Esophagus squamous epithelium (tissue), 5 donors: ENCODE measurements at places on chromosomes 5 and 9.

- peak overlapping the region; percentile 81 for H3K4me3 ChIP-seq
- peaks cover 25% of the 10 kb centered on the region for H3K4me1 ChIP-seq
- DNase-seq, result no peak
- H3K27me3 ChIP-seq, result no peaks in the 10 kb centered on the region
- peak overlapping the region; percentile 99 for H3K27ac ChIP-seq
Measured at GRCh38 chr5:80255431-80255810, 427 bp downstream of the SERINC5 start.

DNA sequence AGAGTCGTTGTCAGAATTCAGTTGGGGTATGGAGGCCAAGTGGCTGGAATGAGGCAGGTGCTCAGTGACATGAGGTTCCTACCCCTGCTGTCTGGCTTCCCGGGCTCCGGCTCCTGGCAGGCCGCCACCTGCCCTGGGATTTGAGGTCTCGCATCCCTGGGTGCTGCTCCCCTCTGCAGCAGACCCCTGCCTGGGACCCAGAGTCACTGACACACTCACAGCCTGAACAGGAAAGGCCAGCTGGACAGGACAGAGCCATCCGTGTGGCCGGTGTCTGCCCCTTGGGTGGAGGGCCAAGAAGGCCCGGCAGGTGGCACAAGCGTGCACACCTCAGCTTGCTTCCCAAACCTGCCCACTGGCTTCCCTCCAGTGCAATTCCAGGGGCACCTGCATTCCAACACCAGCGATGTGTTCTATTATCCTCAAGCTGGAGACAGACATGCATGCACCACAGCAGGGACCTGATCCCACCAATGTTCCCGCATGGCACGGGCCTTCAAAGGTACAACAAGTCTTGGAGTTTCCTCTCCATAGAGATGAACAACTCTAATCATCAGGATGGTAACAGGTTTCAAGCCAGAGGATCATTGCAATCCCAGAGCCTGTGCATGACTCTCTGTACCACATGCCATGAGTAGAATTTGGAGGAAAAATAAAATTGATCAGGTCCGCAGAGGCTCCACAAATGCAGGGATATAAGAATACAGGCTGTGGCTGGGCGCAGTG is 45.6 kb upstream of the RNF130 start:
- no peaks in the 10 kb centered on the region for H3K36me3 ChIP-seq
- H3K4me1 ChIP-seq, result no peaks in the 10 kb centered on the region
- H3K4me3 ChIP-seq, result no peak overlapping the region
- no peak overlapping the region for H3K27ac ChIP-seq
- H3K27me3 ChIP-seq, result no peaks in the 10 kb centered on the region

- H3K4me1 ChIP-seq, result no peaks in the 10 kb centered on the region
- H3K36me3 ChIP-seq, result no peaks in the 10 kb centered on the region
- H3K27me3 ChIP-seq, result no peaks in the 10 kb centered on the region
- H3K4me3 ChIP-seq, result no peak overlapping the region
- no peak overlapping the region for H3K27ac ChIP-seq
Measured at GRCh38 chr9:75847085-75847484, 43.4 kb upstream of the PCSK5 start.

DNA sequence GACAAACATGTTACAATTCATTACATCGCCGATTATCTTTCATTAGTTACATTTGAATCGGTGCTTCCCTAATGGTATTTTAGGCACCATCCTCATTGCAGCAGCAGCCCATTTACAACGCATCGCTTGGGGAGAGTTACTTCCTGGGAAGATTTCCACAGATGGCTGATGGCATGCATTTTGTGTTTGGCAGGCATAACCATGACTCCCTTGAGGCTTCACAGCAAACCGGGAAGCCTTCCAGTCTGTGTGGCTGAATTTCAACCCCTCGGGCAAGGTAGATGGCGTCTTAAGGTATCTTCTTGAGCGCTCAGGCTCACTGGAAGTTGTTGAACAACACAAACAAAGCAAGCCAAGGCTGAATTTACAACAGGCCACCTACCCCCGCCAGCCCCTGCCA is 1.6 kb upstream of the DNAH5 start:
- no peaks in the 10 kb centered on the region for H3K4me1 ChIP-seq
- H3K27me3 ChIP-seq, result no peaks in the 10 kb centered on the region
- H3K36me3 ChIP-seq, result no peaks in the 10 kb centered on the region
- no peak overlapping the region for H3K27ac ChIP-seq

DNA sequence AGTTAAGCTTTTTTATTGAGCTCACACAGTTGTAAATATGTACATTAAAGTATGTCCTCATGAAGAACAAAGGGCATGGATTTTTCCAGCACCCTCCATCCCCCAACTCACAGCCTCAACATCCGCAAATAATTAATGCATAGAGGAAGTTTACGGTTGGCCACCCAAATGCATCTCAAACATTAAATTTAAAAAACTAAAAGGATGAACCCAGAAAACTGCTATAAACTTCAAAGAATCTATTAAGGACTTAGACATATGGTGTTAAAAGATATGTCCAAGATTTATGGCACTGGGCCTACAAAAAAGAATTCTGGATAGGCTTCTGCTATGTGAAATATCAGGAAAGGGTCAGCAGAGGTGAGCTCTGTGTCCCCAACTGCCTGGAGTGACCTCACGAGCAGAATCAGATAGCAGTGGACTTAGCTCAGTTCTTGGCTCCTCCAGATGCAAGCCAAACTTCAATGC is 54.0 kb upstream of the TNC start:
- no peaks in the 10 kb centered on the region for H3K4me1 ChIP-seq
- no peaks in the 10 kb centered on the region for H3K36me3 ChIP-seq
- no peak overlapping the region for H3K4me3 ChIP-seq

DNA sequence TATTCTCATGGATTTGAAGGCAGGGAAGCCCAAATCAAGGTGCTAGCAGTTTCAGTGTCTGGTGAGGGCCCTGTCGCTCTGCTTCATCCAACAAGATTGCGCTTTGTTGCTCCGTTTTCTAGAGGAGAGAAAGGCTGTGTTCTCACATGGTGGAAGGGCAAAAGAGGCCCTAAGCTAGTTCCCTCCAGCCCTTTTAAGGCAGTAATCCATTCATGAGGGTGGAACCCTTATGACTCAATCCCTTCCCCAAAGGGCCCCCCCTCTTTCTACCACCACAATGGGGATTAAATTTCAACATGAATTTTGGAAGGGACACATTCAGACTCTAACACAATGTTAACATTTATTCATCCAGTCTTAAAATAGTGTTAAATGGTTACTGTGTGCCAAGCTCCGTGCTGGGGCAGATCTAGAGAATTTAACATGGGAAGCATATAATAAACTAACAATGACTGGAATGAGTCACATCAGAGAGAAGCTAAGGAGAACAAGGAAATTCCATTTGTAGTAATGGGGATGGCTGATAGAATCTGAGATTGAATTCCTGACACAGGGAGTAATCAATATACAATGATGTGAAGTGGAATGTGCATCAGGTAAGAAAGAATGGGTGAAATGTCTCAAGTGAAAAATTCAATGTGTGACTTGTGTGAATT is 382.8 kb upstream of the ZNF608 start:
- no peaks in the 10 kb centered on the region for H3K27me3 ChIP-seq
- no peak overlapping the region for H3K27ac ChIP-seq
- H3K36me3 ChIP-seq, result no peaks in the 10 kb centered on the region
- no peaks in the 10 kb centered on the region for H3K4me1 ChIP-seq
- no peak overlapping the region for H3K4me3 ChIP-seq

DNA sequence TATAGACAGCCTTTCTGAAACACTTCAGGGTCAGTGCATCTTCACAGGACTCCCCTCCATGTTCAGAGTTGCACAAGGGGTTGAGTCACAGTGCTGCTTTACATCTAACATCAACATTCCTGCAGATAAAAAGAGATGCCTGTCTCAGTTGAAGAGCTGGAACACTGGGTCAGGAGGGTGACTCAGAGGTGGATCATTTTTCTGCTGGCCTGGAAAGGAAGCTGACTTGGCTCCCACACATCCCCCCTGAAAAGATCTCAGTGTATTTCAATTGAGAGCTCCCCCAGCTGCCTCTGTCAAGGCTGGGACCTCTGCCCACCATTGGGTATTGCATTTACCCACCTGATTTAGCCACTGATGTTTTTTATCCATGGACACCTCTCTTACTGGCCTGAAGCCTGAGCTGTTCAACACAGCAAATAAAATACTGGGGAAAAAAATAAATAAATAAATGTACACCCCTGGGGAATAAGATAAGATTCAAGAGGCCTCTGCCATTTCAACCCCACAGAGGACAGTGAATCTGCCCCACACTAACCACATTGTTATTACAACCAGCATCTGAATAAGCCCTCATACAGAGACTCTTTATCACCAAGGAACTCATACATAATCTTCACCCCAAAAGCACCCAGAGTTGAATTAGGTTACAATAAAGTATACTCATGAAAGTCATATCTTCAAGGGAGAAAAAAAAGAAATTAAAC is 716.4 kb downstream of the SEMA5A start:
- no peak overlapping the region for H3K27ac ChIP-seq
- H3K27me3 ChIP-seq, result no peaks in the 10 kb centered on the region
- H3K36me3 ChIP-seq, result no peaks in the 10 kb centered on the region
- no peak overlapping the region for H3K4me3 ChIP-seq

GRCh38 chr5:75279321-75279720 is 42.6 kb upstream of the ANKRD31 start:
- no peak overlapping the region for H3K27ac ChIP-seq
- H3K4me3 ChIP-seq, result no peak overlapping the region
- no peak for DNase-seq
- H3K4me1 ChIP-seq, result no peaks in the 10 kb centered on the region
- H3K27me3 ChIP-seq, result no peaks in the 10 kb centered on the region
- H3K36me3 ChIP-seq, result no peaks in the 10 kb centered on the region

GRCh38 chr5:148856424-148856823 is 30.0 kb downstream of the ADRB2 start:
- peaks cover 3% of the 10 kb centered on the region for H3K4me1 ChIP-seq
- no peaks in the 10 kb centered on the region for H3K27me3 ChIP-seq
- H3K36me3 ChIP-seq, result no peaks in the 10 kb centered on the region
- DNase-seq, result no peak

DNA sequence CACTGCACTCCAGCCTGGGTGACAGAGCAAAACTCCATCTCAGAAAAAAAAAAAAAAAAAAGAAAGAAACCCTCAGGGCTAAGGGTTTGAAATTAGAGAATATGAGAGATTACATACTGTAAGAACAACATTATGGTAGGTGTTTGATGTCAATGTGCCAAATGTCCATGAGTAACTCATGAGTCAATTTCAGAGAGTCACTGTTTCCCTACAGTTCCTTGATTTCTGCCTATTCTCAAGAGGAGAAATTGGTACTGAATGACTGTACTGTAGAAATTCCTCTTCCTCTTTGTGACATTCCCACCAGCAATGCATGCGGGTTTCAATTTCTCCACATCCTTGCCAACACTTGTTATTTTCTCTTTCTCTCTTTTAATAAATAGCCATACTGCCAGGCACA is 35.2 kb downstream of the MARVELD2 start:
- no peaks in the 10 kb centered on the region for H3K36me3 ChIP-seq
- H3K27me3 ChIP-seq, result no peaks in the 10 kb centered on the region
- no peak overlapping the region for H3K27ac ChIP-seq
- H3K4me3 ChIP-seq, result no peak overlapping the region

- H3K4me3 ChIP-seq, result no peak overlapping the region
- H3K4me1 ChIP-seq, result peaks cover 4% of the 10 kb centered on the region
- H3K36me3 ChIP-seq, result no peaks in the 10 kb centered on the region
- DNase-seq, result no peak
- no peak overlapping the region for H3K27ac ChIP-seq
Measured at GRCh38 chr5:127830157-127830556, 127.0 kb downstream of the CCDC192 start.

- H3K27ac ChIP-seq, result no peak overlapping the region
- no peaks in the 10 kb centered on the region for H3K27me3 ChIP-seq
- no peak for DNase-seq
- peaks cover 55% of the 10 kb centered on the region for H3K4me1 ChIP-seq
Measured at GRCh38 chr9:37959976-37960375, 56.0 kb upstream of the SLC25A51 start.

DNA sequence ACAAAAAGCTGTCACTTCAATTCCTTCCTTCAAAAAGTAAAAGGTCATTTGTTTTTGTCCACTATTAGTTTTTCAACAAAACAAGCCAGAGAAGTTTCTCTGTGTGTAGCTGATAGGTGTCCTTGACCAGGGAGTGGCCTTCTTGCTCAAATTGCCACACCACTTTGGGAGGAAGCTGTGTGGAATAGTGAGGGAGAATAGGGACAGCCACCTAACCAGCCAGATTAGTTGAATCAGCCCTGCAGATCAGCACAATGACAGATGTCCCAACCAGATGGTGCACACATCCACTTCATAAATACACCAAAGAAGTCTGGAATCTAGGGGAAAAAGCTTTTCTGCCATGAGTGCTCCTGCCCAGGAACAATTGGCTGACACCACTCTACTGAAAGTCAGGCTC is 37.2 kb downstream of the NREP start:
- DNase-seq, result no peak
- no peaks in the 10 kb centered on the region for H3K4me1 ChIP-seq
- no peaks in the 10 kb centered on the region for H3K27me3 ChIP-seq
- H3K4me3 ChIP-seq, result no peak overlapping the region
- H3K27ac ChIP-seq, result no peak overlapping the region
- no peaks in the 10 kb centered on the region for H3K36me3 ChIP-seq

DNA sequence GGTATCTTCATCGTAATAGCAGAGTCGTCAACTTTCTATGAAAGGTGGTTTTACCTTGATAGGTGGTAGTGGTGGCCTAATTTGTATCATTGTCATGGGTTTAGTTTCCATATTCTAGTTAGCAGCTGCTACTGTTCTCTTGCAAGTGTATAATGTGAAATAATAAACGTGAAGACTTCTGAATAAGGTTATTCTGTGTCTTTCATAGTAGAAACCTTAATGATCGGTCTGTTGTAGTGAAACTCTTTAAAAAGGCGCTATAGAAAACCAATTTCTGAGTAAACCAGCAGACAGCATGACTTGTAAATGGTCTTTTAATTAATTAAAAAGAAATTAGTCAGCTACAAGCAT is 1.6 kb downstream of the SET start:
- H3K27ac ChIP-seq, result peak overlapping the region; percentile 84
- no peak for DNase-seq

- no peak overlapping the region for H3K27ac ChIP-seq
- no peaks in the 10 kb centered on the region for H3K27me3 ChIP-seq
- H3K4me3 ChIP-seq, result no peak overlapping the region
- H3K36me3 ChIP-seq, result no peaks in the 10 kb centered on the region
Measured at GRCh38 chr5:11322133-11322532, 561.1 kb upstream of the DAP start.
